Renal pelvis (tissue), 12 donors: ENCODE measurements at places on chromosomes 3 and 15. TPM values are rescaled to one million over a fixed set of nuclear protein-coding genes. Genes with fewer than 3 reads are reported as not detected.

DNA sequence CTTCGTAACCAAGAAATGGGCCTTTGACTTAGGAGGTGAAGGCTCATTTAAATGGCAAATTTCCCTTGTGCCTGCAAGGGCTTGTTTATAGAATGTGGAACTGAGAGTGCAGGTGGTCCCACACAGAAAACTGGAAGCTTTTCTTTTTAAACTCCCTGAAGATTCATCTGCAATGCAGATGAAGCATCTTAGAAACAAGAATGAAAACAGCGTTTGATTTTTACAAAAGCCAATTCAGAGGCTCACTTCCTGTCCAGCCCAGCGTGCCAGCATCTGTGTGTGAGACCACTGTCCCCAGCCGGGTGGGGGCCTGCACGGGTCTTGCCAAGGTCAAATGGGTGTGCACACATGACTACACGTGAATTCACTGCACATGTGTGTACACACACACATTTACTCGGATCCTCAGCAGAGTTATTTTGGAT is 94.7 kb downstream of the LINGO1 start:
- DNase-seq = no peak

DNA sequence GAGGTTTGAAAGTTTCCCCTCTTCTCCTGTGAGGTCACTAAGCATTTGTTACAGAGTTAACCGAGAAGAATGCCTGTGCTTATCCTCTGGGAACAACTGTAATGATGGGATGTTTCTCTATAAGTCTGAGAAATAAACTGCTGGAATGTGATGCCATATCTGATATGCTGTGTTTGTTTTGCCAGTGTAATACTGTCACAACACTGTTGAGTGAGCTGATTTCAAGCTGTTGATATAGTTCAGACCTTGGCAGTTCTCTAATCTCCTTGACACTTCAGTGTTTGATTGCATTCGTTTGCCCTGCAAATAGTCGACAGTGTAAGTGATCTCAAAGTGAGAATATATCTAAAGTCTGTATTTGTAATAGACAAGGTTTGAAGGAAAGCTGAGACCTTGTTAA is 73.3 kb downstream of the PTPRG start:
- DNase-seq = peak; percentile 22

DNA sequence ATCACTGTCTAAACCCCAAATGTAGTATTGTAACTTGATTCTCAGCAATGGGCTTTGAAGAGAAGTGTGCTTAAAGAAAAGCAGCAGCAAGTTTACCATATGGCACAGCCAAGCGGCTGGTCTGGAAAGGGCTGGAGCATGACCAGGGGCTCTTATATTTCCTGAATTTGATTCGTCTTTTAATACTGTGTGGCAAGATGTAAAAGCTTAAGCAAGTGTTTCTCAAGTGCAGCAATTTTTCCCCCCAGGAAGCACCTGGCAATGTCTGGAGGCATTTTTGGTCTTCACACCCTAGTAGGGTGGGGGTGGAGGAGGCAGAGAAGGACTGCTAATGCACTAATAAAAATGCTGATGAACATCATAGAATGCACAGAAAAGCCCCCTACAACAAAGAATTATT is 397.9 kb downstream of the NTRK3 start:
- DNase-seq = no peak

LXN gene
- 23.4 TPM for polyA plus RNA-seq

- DNase-seq = no peak
Measured at GRCh38 chr3:169562988-169563774, 100.3 kb downstream of the MECOM start.
